ENCODE measurements at places on chromosomes 6 and 20.

- DNase-seq, result peak; percentile 89
These were observed at the start of gene UBE3D for GRCh38 chr6:83065511-83066192. Gene UBE3D, minus strand, starts transcription at chr6:83065841. Its CDS starts 123 bp downstream, at chr6:83065718.

- DNase-seq, result no peak
These were observed 10.1 kb upstream of the LRFN2 start for GRCh38 chr6:40597301-40597700.

DNA sequence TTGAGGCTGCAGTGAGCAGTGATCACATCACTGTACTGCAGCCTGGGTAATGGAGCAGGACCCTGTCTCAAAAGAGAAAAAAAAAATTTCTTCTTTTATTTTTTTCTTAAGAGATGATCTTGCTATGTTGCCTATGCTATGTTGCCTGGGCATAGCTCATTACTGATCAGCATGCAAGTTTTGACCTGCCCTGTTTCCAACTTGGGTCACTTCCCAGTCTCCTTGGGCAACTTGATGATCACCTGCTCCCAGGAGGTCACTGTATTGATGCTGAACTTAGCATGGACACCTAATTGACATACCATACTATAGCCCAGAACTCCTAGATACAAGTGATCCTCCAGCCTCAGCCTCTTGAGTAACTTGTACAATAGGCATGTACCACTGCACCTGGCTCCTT, 30.7 kb upstream of the NANP start:
- no peak for DNase-seq

DNA sequence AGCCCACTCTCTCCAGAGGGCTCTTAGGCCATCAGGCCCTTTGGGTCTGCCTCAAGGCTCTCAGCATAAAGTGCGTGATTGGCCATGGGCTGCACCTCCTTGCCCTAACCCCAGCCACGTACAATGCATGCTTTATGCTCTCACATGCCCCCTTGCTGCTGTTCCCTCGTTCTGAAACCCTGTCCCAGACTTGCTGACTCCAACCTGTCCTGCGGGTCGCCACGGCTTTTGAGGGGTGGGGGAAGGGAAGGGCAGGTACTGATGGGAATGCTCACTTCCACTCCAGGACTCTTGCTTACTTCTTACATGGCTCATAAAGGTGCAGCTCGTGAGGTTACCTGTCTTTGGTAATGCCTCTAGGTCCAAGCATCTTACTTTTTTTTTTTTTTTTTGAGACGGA, 6.0 kb downstream of the ARMC12 start:
- no peak for DNase-seq

DNA sequence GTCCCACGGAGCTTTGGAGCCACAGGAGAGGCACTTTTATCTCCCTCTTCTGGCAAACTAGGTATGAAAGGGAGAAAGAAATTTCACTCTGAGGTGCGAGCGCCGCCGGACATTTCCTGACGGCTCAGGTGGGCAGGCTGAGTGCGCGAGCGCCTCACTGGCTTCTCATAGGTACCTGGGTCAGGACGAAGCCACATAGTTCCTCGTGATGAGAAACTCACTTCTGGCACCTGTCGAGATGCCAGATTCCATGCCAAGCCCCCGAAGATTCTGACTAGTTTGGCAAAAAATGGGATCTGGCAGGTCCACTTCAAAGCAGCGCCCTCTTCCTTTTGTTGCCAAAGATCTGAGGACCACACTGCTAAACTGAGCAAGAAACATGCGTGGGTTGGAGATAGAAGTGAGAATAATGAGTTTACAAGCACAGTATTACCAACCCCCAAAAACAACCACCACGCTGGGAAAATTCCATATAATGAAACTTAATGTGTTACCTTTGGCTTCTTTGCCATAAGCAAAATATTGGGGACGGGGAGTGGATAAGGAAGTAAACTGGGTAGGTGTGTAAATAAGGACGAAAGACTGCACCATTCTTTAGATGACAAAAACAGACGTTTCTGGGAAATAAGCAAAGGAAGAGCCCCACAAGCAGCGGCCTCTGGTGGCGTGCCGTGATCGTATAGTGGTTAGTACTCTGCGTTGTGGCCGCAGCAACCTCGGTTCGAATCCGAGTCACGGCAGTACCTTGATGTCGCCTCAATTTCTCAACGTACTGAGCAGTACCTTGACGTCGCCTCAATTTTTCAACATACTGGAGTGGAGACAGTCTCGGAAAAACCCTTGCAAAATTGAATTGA, 89.8 kb upstream of the PRSS16 start:
- peak; percentile 91 for DNase-seq

DNA sequence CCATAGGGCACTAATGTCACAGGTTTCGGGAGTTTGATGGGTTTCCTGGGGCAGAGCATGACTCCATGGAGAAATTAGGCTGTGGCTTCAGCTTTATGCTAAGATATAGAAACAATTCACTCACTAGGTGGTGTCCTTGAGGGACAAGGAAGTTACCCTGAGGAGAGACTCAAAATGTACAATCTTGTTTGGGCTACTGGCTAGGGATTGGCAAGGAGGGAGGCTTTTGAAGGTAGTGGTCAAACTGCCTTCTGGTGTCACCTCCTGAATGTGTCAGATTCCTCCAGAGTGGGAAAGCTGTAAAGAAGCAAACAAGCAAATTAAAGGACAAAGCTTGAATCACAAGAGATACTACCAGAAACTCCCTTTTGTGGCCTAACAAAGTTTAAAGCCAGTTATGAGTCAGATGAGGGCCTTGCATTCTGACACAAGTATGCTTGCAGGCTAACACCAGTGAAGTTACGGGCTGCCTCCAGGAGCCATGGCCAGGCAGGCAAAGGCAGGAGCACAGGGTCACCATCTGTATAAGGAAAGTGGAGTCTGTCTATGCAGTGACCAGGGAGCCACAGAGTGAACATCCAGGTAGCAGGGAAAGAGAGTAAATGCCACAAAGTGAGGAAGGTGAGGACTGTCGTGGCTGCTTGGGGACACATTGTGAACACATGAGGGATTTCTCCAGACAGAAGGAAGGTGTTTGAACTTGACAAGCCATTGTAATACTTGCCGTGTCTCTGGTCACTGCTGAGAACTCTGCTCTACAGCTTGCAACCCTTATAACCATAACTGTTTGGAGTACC, 107.7 kb upstream of the DTNBP1 start:
- DNase-seq, result peak; percentile 26

DNA sequence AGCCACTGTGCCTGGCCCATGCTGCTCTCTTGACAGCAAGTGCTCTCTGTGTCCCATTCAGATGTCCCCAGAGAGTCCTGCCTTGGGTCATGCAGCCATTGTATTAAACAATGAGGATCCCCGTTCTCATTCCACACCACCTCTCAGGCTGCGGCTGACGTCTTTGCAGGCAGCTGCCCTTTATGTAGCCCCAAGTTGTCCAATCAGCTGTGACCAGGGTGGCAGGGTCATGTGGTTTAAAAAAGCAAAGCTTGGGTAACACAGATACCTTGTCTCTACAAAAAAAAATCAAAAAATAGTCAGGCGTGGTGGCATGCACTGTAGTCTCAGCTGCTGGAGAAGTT, 13.2 kb downstream of the GCNT2 start:
- DNase-seq, result no peak

GRCh38 chr6:87897663-87898062, 150.0 kb upstream of the SPACA1 start:
- DNase-seq, result no peak

GRCh38 chr20:444117-444516, 18.2 kb downstream of the TBC1D20 start:
- no peak for DNase-seq

GRCh38 chr6:44085219-44085618, 42.0 kb downstream of the MRPL14 start:
- DNase-seq, result no peak

DNA sequence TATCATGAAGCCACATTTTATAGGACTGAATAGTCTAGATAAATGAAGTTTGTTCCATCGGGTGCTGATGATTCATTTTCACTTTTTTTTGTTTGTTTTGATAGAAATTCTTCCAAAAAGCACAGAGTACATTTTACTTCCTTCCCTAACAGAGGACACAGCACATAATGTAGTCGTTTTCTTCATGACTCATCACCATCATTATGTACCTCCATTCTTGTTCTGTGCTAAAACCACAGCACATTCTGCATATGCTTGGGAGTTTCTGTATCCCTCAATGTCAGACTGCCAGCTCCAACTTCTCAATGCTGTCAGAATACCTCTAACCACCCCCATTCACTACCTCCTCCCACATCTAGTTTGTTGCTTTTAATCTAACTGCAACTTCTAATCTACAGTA, 1004.9 kb upstream of the ADGRB3 start:
- peak; percentile 42 for DNase-seq

GRCh38 chr6:118134736-118135135, 227.7 kb downstream of the SLC35F1 start:
- DNase-seq, result no peak

GRCh38 chr20:39206899-39207564, 244.9 kb downstream of the DHX35 start:
- no peak for DNase-seq

GRCh38 chr6:46014046-46014445, 1.6 kb downstream of the CLIC5 start:
- no peak for DNase-seq

DNA sequence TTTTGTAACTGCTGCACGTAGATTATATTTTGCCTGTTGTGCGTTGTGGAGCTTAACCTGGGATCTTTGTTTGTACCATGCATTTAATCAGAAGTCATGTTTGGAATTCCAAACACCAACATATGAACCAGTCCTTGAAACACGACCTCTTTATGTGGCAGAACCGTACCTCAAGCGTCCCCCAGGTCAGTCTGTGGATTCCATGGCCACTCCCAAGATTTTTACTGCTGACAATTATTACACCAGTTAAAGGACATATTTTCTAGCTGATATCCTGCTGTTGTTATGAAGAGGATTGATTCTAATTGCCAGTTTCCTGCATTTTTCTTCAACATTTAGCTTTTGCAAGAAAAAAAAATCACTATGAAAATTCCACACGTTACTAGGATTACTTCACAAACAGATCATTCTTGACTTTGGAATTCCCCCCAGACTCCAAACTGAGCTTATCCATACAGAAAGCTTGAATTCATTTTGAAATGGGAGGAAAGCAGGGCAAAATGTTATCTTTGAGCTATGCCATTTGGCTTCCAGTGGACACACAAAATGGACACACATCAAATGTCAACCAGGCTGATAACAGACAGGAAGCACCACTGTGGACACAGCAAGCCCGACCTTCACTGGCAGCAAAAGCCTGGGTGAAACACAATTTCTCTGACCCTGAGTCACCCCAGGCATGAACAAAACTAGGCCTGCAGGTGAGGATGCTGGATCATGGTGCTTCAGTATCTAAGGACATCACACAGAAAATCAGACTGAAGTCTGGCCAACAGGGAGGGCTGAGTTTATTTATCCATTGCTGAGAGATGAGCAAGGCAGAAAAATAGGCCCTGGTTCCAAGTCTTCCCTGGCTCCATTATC, 542.9 kb upstream of the JAG1 start:
- no peak for DNase-seq

DNA sequence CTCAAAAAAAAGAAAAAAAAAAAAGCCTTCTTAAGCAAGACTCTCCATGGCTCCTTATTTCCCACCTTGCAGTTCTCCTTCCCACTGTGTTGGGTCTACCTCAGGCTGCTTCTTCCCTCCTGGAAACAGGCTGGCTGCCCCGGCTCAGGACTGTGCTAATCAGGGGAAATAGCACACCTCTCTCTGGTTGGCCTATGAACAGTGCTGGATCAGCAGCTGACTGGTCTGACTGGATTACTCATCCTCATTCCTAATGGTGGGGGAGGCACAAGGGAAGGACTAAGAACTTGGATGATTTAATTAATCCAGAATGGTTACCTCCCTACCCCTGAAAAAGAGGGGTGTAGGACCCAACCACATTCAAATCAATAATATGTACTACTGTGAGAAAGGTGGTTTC, 3.9 kb upstream of the SRSF3 start:
- peak; percentile 90 for DNase-seq

- no peak for DNase-seq
These were observed at the start of gene SNAP91 for GRCh38 chr6:83708970-83709747. Gene SNAP91, minus strand, starts transcription at chr6:83709101. Its CDS starts 1,174 bp downstream, at chr6:83707927.

DNA sequence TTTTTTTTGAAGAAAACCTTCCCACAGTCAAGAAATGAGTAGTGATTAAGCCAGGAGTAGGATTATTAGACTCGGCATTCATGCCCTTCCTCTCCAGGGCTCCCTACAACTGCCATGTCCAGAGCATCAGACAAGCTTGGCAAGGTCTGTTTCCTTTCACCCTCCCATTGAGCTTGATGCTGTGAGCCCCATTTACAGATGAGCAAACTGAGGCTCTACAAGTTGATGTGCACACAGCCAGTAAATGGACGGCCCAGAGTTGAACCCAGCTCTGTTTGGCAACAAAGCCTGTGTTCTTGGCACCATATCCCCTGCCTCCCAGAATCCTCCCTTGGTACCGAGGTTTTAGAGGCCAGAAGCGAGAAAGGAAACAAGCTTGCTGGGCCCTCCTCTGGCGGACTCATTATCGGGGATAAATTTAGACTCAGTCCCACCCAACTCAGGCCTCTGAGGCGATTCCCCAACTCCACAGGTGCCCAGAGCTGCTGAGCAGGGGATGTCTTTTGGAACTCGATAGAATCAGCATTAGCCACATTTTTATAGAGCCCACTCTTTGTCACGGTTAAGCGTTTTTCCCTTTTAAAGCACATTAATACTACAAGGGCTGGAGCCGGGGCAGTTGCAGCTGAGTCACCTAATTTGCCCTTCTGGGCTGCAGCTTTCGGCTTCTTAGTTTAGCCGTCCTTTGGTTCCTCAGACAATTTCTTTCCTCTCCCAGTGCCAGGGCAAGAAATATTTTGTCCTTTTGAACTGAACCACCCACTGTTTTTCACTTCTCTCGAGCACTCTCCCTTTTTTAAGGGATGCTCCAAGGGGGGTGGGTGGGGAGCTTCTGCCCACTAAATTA, 23.0 kb upstream of the NFATC2 start:
- peak; percentile 63 for DNase-seq

- no peak for DNase-seq
These were observed 266.0 kb downstream of the PAX1 start for GRCh38 chr20:21971436-21971835.

DNA sequence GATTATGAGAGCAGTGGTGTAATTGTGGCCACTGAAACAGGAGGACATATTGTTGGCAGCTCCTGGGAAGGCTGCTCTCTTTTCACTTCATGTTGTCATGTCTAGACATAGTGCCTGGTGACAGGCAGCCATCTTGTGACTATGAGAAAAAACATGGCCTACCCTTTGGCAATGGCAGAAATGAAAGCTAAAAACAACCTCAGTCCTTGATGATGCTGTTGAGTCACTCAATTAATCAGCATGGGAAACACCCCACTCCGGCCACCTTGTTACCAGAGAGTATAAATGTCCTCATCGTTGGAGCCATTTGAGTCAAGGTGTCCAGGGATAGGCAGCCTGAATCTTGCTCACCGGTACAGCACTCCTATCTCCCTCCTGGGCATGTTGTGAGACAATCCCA, 31.2 kb upstream of the HMGA1 start:
- peak; percentile 49 for DNase-seq
